H1 (cell line): ENCODE measurements at places on chromosomes 3 and 15. TPM values are rescaled to one million over a fixed set of nuclear protein-coding genes. Genes with fewer than 3 reads are reported as not detected.

MKRN2OS gene
- 0.15 and 0.17 TPM in 2 replicates for polyA plus RNA-seq

P2RY13 gene
- not detected in 2 replicates for polyA plus RNA-seq

WDR49 gene
- polyA plus RNA-seq, result 0.25 and 0.50 TPM in 2 replicates

HDC gene
- 0.20 and 0.57 TPM in 2 replicates for polyA plus RNA-seq

RBP2 gene
- not detected in 2 replicates for polyA plus RNA-seq

TTLL13 gene
- polyA plus RNA-seq, result 0.03 and 0.05 TPM in 2 replicates

GASK1A gene
- polyA plus RNA-seq, result 4.7 and 5.2 TPM in 2 replicates

XCR1 gene
- polyA plus RNA-seq, result 0.19 and 0.53 TPM in 2 replicates

PLA1A gene
- polyA plus RNA-seq, result not detected in 2 replicates

CP gene
- polyA plus RNA-seq, result 0.32 and 0.46 TPM in 2 replicates

RAD54L2 gene
- 7.1 and 8.2 TPM in 2 replicates for polyA plus RNA-seq

SH2D7 gene
- polyA plus RNA-seq, result not detected in 2 replicates

FANCI gene
- polyA plus RNA-seq, result 14.2 and 37.8 TPM in 2 replicates

COL6A6 gene
- polyA plus RNA-seq, result 0.02 TPM in 2 replicates

HCN4 gene
- polyA plus RNA-seq, result 3.7 and 4.1 TPM in 2 replicates
